ENCODE measurements at places on chromosomes 16 and 17.

DNA sequence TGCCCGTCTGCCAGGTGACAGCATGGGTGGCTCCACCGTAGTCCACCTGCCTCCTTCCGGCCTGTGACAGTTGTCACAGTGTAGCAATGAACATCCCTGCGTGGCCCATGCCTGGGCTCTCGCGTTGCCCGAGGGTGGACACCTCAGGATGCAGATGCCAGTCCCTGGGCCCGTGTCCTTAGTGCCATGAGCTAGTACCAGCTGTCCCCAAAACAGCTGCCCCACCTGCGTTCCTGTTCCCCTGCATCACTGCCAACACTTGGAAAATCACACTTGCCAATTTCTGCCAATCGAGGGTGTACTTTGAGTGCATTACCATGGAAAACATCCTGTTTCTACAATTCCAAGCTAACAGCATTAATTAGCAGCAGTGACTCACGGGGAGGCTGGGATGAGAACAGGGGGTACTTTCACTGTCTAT is 9.0 kb upstream of the C16orf95 start:
- no peaks in the 10 kb centered on the region for H3K27me3 ChIP-seq
- H3K36me3 ChIP-seq: peaks cover 7% of the 10 kb centered on the region
- DNase-seq: no peak
- no peak overlapping the region for H3K4me3 ChIP-seq
- H3K27ac ChIP-seq: no peak overlapping the region
- no peaks in the 10 kb centered on the region for H3K4me1 ChIP-seq

DNA sequence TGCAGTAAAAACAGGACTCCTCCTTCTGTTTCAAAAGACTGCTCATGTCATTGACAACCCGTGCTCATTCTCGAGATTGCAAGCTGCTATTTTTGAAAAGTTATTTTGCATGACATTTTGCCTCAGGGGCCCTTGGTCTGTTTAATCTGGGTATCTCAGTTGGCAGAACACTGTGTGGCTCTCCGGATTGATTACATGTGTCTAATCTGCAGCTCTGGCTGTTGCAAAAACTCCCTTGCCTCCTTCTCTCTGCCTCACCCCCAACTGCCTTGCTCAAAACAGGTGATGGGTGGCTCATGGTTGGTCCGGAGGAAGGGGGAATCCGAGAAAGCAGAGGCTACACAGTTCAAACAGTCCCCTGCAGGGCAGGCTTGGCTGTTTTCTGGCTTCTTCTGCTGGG is 25.3 kb downstream of the GINS3 start:
- peaks cover 7% of the 10 kb centered on the region for H3K27me3 ChIP-seq
- no peaks in the 10 kb centered on the region for H3K4me1 ChIP-seq
- DNase-seq: no peak
- H3K27ac ChIP-seq: no peak overlapping the region
- no peak overlapping the region for H3K4me3 ChIP-seq
- H3K36me3 ChIP-seq: no peaks in the 10 kb centered on the region

DNA sequence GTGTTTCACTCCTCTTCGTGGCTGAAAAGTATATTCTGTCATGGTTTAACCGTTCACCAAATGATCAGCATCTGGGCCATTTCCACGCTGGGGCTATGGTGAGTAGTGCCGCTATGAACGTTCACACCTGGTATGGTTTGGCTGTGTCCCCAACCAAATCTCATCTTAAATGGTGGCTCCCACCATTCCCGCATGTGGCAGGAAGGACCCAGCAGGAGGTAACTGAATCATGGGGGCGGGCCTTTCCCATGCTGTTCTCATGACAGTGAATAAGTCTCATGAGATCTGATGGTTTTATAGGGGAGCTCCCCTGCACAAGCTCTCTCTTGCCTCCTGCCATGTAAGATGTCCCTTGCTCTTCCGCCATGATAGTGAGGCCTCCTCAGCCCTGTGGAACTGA is 45.7 kb upstream of the ZNF469 start:
- H3K36me3 ChIP-seq: no peaks in the 10 kb centered on the region
- peaks cover 6% of the 10 kb centered on the region for H3K4me1 ChIP-seq
- H3K27ac ChIP-seq: no peak overlapping the region
- no peak for DNase-seq
- no peak overlapping the region for H3K4me3 ChIP-seq

DNA sequence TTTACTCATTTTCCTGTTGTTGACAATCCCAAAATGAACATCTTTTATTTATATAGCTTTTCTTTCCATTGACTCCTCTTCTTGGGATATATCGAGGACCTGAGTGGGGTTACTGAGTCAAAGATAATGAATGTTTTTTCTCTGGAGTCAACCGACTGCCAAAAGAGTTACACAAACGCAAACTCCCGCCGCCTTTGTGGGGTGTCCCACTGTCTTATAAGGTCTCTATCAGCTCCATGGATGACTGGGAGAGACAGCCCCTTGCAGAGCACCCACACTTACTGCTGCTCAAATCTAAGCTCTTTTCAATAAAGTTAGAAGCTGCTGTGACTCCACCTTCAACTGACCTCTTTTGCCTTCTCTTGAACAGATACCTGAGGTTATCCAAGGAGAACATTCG is 25.2 kb downstream of the C16orf78 start:
- no peak overlapping the region for H3K4me3 ChIP-seq
- no peaks in the 10 kb centered on the region for H3K36me3 ChIP-seq
- no peak overlapping the region for H3K27ac ChIP-seq
- peaks cover 8% of the 10 kb centered on the region for H3K27me3 ChIP-seq

DNA sequence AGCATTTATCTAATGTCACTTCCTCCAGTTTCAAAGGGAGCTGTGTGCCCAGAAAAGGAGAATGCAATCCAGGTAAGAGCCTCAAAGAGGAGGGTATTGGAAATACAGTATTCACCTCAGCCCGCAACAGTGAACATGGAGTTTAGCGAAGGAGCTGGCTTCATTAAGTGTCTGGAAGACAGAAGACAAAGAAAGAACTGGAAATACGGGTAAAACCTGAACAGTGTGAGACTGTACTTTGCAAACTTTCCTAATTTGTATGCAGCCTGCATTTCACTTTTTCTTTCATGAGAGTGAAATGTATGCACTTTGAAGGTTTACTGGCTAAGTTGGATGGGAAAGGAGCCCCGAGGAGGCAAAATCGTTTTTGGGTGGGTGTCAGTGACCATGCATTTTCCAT is 478.4 kb downstream of the HS3ST3B1 start:
- H3K27me3 ChIP-seq: peaks cover 4% of the 10 kb centered on the region
- DNase-seq: no peak
- H3K27ac ChIP-seq: no peak overlapping the region
- H3K36me3 ChIP-seq: peaks cover 2% of the 10 kb centered on the region

DNA sequence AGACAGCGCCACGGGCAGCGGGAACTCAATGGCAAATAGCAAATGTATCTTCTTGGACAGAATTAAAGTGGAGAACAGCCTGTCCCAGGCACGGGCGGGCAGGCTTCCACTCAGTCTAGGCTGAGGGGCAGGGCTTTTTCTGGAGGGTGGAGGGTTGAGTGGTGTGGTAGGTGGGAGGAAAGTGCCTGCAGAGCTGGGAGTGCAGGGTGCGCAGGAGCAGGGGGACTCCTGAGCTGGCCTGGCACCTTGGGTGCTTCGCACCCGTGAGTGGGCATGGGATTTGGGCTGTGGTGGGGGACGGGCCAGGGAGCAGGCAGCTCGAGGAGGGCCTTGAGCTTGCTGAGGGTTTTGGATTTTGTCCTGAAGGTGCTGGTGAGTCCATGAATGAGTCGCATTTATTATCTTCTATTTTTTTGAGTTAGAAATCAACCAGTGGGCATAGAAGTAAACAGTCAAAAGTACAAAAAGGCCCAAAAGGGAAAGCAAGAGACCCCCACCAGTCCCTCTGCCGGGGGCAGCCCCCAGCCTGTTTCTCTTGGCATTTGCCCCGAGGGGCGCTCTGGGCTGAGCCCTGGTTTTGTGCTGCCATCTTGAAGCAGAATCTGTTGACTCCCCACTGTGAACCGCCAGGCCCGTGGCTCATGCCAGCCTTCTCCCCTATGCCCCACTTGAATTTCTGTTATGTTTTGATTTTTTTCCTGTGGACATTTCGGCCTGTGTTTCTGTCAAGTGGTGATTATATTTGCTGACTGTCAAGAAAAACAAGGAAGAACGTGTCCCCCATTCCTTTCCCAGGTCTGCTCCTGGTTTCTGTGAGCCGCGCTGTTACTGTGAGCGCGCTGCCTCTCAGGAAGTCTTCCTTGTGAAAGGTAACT is 8.2 kb downstream of the ADORA2B start:
- no peak overlapping the region for H3K4me3 ChIP-seq
- no peak overlapping the region for H3K27ac ChIP-seq

DNA sequence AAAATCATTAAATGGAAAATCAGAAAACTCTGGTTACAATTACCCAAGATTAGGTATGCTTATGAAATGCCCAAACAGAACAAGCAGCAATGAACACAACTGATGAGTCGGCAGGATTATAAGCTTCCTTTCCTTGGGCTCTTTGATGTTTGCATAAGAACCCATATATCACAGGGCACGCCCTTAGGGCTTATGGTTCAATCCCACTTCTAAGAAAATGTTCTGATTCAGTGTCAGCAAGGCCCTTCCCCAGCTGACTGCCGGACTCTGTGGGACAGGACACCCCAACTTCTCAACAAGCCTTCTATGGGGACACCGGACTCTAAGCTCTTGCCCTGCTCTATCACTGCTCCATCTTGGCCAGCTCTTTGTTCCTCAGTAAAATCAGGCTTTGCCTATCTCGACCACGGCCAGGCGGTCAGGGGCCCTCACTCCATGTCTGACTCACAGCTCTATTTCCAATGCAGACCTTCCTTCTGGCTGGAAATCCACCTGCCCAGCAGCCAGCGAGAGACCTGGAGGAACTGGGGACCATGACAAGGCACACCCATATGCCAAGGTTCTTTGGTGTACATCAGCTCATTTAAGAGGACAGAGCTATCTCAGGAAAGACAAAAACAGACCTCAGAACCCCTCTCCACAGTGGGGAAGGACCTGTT is 26.8 kb downstream of the LITAFD start:
- H3K27ac ChIP-seq: peak overlapping the region; percentile 62
- DNase-seq: no peak
- H3K4me1 ChIP-seq: peaks cover 23% of the 10 kb centered on the region
- H3K4me3 ChIP-seq: no peak overlapping the region

DNA sequence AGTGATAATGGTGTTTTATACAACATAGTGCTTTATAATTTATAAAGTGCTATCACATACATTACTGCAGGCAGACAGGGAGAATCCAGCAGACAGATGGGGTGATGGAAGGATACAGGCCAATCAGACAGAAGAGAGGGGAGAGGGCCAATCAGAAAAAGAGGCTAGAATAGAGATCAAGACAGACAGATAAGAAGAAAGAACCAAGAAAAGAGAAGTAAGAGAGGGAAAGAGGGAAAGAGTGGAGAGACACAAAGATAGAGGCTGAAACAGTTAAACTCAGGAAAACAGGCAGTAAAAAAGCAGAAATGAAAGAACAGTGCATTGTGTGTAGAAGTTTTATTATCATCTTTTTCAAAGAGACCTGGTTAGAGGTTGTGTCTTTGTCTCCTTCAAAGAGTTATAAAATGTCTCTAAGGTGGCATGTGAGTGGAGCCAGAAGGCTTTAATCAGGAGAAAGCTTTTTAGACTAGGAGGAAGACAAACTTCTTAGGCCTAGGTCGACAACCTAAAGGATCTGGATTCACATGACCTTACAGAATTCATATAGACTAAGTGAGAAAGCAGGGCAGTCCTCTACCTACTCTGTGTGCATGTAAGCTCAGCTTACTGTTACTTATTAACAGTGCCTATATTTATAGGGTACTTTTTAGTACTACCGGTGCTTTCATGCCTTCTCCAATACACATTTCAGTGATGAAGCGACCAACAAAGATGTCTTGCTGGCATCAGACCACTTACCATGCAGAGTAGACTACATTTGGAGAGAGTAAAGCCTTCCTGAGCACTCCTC is 8.3 kb upstream of the CHD3 start:
- H3K4me3 ChIP-seq: no peak overlapping the region
- H3K27ac ChIP-seq: no peak overlapping the region
- no peaks in the 10 kb centered on the region for H3K27me3 ChIP-seq
- peaks cover 1% of the 10 kb centered on the region for H3K4me1 ChIP-seq
- peaks cover 4% of the 10 kb centered on the region for H3K36me3 ChIP-seq

DNA sequence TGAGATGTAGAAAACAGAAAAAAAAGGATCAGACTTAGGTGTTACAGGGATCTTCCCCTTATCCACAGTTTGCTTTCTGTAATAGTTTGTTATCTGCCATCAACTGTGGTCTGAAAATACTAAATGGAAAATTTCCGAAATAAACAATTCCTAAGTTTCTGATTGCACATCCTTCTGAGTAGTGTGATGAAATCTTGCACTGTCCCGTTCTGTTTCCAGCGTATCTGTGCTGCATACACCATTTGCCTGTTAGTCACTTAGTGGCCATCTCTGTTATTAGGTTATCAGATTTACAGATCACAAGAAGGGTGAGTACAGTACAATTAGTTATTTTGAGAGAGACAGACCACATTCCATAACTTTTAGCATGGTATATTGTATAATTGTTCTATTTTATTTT is 185.6 kb upstream of the CPHXL start:
- no peaks in the 10 kb centered on the region for H3K4me1 ChIP-seq
- no peak for DNase-seq
- H3K36me3 ChIP-seq: no peaks in the 10 kb centered on the region
- H3K4me3 ChIP-seq: no peak overlapping the region
- H3K27ac ChIP-seq: no peak overlapping the region

DNA sequence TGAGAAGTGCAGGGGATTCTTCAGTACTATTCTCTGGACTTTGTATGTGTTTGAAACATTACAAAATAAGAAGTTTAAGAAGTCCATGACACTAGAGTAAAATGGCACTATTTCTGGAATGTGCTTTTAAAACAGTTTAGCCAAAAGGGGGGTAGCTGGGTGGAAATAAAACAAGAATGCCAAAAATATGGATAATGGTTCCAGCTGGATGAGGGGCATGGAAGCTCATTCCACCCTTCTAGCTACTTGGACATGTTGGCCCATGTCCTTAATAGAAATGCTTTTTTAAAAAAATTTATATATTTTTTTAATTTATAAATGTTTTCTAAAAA is 13.1 kb downstream of the ZC3H7A start:
- H3K36me3 ChIP-seq: peaks cover 25% of the 10 kb centered on the region
- H3K4me1 ChIP-seq: peaks cover 78% of the 10 kb centered on the region
- H3K27me3 ChIP-seq: no peaks in the 10 kb centered on the region
- peak overlapping the region; percentile 97 for H3K27ac ChIP-seq
- H3K4me3 ChIP-seq: peak overlapping the region; percentile 74

- no peak overlapping the region for H3K4me3 ChIP-seq
- no peak overlapping the region for H3K27ac ChIP-seq
- no peaks in the 10 kb centered on the region for H3K27me3 ChIP-seq
- H3K4me1 ChIP-seq: no peaks in the 10 kb centered on the region
- no peaks in the 10 kb centered on the region for H3K36me3 ChIP-seq
Observed at GRCh38 chr16:10541366-10541765, 39.0 kb downstream of the EMP2 start.

GRCh38 chr17:16352303-16352666 is 984 bp downstream of the CENPV start:
- peak overlapping the region; percentile 84 for H3K27ac ChIP-seq
- H3K4me1 ChIP-seq: peaks cover 22% of the 10 kb centered on the region
- H3K27me3 ChIP-seq: no peaks in the 10 kb centered on the region
- H3K36me3 ChIP-seq: peaks cover 17% of the 10 kb centered on the region
- H3K4me3 ChIP-seq: peak overlapping the region; percentile 97
- DNase-seq: peak; percentile 70

All from activated CD4-positive, alpha-beta T cell treated with anti-CD3 and anti-CD28 coated beads for 36 hours (primary cell).